NCI-H226 (cell line): ENCODE measurements at places on chromosomes 3 and 15.

DNA sequence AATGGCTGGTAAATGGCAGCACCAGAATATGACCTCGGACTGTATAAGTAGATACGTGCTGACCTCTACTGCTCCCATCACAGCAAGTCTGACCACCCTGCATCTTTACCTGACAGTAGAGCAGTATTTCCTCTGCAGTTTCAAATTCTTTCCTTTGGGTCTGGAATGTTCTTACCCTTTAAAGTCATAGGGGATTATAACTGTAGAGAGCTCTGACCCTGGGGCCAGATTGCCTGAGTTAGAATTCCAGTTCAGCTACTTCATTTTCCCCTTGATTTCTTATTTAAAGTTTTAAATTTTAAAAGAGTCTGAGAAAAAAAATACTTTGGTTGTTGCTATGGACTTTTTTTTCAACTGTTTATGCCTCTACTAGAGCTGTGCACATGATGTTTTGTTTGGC lies 237.7 kb downstream of the NR1D2 start:
- no peak for DNase-seq

DNA sequence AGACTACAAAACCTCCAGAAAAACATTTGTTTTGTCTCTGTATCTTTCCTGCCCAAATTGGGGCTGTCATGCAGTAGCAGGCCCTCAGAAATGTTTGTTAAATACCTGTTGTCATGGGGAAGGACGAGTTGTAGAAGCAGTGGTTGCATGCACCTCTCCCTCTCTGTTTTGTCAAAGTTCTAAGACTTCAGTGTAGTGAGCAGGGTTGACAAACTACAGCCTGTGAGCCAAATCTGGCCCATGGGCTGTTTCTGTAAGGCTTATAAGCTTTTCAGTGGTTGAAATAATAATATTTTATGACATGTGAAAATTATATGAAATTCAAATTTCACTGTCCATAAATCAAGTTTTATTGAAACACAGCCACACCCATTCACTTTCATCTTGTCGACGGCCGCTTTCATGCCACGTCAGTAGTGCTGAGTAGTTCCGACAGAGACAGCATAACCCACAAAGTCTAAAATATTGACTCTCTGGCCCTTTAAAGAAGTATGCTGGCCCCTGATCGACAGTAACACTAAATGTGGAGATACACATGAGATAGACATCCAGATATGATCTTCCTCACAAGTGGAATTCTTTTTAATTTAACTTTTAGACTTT lies 102.9 kb downstream of the PDZRN3 start:
- no peak for DNase-seq

DNA sequence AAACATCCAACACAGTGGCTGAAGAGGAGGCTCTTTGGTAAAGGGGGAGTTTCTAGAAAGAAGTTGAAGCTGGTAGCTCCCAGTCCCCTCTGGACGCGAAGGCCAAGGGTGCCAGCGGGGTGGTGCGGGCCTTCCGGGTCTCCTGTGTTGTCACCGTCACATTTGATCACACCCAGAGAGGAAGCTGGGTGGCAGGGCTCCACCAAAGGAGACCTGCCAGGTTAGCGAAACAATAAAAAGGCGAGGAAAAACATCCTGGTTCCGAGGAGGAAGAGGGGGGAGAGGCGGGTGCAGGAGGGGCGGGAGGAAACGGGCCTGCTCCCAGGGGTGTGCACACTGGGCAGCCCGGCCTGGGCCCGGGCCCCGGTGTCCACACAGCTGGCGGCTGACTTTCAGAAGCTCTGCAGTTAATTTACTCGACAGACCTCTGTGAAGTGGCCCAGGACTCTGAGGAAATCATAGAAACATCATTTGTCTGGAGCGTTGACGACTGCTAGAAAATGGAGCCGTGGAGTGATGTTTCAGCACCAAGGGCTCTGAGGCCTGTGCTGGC lies 12.1 kb downstream of the HEG1 start:
- no peak for DNase-seq

DNA sequence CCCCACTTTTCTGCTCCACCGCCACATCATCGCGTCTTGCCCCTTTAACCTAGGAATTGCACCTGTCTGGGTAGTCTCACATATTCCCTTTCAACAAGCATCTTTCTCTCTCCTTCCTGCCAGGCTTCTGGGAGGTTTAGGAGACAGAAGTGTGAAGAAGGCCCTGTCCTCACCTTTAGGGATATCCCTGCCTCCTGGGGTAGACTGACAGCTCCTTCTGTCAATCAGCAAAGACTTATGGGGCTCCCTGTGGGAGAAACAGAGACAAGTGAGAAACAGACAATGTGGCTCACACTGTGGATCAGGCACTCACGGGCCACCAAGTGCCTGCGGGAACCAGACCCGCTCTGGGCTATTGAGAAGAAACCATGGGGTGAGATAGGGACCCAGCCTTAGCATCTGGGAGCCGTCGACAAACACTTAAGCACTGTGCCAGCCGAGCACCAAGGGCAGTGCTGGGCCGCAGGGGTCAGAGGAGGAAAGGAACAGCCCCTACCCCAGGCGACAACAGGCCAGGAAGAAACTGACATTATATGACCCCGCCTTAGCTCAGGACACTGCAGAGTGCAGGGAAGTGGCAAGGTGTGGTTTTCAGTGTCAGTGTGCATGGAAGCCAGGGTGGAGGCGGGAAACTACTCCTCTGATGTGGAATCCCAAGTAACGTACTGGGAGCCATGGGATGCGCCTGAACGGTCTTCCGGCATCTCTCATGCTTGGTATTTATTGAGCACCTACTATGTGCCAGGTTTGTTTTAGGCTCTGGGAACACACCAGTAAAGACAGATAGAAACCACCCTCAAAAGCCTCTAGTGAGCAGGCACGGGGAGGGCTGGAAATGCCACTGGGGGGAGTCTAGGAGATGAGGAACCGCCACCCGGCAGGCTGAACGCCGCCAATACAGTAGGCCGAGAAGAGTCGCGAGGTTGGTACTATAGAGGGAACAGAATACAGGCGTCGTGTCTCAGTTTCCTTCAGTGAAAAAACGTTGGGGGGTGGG lies 1.8 kb downstream of the EFCC1 start:
- no peak for DNase-seq

DNA sequence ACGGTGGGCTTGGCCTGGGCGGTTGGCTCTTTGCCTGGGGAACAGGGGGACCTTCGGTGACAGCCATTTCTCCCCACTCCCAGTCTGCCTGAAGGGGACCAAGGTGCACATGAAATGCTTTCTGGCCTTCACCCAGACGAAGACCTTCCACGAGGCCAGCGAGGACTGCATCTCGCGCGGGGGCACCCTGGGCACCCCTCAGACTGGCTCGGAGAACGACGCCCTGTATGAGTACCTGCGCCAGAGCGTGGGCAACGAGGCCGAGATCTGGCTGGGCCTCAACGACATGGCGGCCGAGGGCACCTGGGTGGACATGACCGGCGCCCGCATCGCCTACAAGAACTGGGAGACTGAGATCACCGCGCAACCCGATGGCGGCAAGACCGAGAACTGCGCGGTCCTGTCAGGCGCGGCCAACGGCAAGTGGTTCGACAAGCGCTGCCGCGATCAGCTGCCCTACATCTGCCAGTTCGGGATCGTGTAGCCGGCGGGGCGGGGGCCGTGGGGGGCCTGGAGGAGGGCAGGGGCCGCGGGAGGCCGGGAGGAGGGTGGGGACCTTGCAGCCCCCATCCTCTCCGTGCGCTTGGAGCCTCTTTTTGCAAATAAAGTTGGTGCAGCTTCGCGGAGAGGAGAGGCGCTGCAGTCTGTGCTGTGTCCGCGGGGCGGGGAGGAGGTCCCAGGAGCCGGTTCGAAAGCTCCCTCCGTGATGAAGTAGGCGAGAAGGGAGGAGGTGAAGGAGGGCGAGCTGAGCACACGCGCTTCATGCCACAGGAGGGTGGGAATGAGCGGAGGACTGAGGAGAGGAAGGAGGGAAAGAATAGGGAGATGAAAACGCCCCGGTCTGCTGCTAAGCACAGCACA lies 9.6 kb downstream of the CLEC3B start:
- no peak for DNase-seq

DNA sequence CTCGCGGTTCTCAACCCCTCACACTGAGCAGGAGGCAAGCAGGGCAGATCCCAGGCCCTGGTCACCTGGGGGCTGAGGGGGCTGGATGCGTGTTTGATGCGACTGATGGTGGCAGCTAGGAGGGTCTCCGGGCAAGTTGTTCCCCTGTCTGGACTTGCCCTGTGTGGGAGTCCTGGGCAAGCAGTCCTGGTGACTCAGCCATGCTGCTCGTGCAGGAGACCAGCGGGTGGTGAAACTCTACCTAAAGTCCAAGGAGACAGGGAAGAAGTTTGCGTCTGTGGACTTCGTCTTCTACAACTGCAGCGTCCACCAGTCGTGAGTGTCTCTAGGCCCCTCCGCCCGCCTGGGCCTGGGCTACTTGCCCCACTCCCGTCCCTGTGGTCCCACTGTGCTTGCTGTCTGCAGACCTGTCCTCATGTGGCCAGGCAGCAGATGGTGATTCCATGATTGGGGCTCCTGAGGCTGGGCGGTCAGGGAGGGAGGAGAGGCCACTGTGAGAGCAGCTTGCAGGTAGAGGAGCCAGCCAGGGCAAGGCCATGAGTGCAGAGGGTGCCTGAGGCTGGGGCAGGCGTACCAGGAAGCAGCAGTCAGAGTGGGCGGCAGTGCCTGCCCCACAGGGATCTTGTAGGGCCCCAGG lies 23.1 kb downstream of the PLXNA1 start:
- no peak for DNase-seq

- peak; percentile 61 for DNase-seq
Measured at GRCh38 chr15:51917493-51917892, 54.1 kb downstream of the LEO1 start.

- no peak for DNase-seq
Measured at GRCh38 chr15:91885714-91886270, 32.3 kb downstream of the SLCO3A1 start.

GRCh38 chr15:42919308-42919707 lies 1.3 kb downstream of the TTBK2 start:
- DNase-seq = no peak
